DMS53 (cell line): ENCODE measurements at places on chromosomes 16 and 17.

DNA sequence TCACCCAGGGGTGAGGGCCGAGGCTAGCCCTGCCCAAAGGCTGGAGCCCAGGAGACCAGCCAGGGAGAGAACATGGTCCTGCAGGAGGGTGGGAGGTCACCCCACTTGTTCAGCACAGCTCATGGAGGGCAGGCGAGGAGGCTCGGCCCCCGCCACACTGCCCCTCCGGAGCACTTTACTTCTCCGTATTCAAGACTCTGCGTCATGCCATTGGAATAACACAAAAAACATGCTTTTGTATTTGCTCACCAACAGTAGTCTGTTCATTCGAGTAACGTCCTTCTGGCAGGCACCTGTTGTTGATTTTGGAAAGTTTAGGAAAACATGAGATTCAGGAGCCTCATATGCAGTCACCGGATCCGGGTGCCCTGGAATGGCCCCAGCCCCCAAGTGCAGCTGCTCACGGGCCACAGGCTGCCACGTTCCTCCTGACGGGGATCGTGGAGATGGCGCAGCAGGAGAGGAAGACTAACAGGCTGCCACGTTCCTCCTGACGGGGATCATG lies 81.1 kb upstream of the DNAH17 start:
- no peak for DNase-seq

DNA sequence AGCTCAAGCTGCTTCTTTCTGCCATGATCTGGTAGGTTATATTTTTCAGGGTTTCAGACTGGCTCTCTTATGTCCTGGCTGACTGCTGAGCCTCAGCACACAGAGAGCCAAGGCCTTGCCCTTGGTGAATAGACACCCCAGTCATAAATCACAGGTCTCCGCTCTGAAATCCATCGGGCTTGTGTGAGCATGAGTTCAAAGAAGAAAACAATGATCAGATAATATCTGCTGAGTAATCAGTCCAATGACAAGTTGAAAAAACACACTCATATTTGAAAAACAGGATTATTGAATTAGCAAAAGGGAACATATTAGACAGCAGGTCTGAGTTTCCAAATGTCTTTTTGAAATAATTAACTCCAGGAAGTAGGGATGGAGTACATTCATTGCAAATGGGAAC lies 51.1 kb upstream of the NDRG4 start:
- DNase-seq: no peak

DNA sequence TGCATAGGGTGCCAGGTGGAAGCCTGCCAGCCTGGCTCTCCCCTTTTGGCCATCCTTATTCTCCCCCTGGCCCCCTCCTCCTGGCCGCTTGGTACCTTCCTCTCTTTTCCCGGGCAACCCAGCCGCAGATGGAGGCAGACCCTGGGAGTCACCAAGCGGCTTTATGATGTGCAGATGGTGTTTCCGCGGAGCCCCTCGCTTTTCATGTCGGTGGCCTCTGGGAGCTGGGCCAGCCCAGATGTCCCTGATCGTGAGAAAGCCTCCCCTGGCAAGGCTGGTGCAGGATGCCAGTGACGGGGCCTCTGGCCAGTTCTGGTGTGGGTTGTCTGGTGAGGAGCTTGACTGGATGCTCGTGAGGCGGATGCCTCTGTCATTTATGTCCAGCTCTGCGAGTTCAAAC lies 18.0 kb upstream of the BRD7 start:
- DNase-seq: no peak

GRCh38 chr17:81251094-81251708 lies 12.1 kb downstream of the NDUFAF8 start:
- DNase-seq: no peak

GRCh38 chr16:1972490-1972877 lies 631 bp downstream of the TBL3 start:
- peak; percentile 54 for DNase-seq

- peak; percentile 85 for DNase-seq
These were observed 7.4 kb upstream of the DHRS7B start for GRCh38 chr17:21119247-21119918.

GRCh38 chr16:23941963-23942564 lies 106.3 kb downstream of the PRKCB start:
- no peak for DNase-seq

DNA sequence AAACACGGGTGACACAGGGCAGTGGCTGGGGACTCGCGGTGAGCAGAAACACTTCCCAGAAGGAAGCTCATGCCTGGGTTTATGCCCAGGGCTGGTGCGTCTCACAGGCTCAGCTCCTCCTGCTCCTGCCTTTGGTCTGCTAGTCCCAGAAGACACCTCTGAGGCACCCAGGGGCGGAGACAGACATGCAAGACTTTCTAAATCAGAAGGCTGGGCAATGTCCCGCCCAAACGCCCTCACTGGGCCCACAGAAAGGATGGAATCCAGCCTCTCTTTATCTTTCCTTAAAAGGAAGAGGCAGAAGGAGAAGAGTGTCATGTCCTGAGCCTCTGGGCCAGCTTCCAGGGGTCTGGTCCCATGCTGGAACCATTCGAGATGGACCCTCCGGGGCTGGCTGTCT lies 197.7 kb upstream of the RPL38 start:
- no peak for DNase-seq

DNA sequence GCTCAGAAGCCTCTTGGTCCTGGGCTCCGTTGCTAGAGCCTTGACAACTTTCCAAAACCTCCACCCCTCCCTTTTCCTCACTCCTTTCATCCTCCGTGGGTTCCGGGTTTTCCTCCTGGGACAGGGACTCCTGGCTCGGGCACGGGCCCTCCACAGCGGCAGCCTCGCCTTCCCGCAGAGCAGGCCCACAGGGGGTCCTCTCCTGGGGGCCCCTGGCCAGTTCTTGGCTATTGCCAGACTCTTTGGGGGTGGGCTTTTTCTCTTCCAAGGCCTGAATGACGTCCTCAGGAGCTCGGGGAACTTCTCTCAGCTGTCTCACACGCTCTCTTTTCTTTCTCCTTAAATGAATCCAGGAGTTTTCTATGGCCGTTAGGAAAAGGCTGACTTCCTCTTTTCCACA lies 19.3 kb upstream of the MNT start:
- DNase-seq: no peak

GRCh38 chr16:64657316-64658011 lies 464.4 kb downstream of the CDH11 start:
- no peak for DNase-seq

DNA sequence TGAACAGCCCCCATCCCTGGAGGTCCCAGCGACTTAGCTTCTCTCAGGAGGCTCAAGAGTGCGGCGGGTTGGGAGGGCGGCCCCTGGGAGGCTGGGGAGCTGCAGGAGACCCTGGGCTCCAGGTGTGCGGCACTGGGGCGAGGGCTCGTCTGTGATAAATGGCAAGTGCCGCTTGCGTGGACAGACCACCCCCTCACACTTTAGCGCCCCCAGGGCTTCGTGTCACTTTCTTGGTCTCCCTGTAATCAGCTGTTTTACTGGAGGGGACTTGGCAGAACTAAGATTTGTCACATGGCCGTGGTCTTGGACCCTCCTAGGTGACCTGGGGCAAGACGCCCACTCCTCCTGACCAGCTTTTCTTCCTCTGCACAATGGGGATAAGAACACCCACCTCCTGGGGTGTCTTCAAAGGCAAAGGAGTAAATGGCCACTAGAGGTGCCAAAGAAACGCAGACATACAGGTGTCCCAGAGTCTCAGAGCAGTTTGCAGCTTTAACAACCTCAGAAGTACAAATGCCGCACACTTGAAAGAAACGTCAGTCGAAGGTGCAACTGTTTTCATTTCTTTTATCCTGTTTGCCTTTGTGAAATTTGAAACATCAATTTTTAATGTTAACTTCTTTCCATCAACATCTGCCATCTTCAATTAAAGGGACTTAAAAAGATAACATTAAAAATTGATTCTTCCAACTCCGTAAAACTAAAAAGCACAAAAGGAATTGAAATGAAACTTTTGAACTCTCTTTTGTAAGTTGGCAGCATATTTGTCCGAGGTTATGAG lies 946 bp downstream of the OSGIN1 start:
- DNase-seq: peak; percentile 60

DNA sequence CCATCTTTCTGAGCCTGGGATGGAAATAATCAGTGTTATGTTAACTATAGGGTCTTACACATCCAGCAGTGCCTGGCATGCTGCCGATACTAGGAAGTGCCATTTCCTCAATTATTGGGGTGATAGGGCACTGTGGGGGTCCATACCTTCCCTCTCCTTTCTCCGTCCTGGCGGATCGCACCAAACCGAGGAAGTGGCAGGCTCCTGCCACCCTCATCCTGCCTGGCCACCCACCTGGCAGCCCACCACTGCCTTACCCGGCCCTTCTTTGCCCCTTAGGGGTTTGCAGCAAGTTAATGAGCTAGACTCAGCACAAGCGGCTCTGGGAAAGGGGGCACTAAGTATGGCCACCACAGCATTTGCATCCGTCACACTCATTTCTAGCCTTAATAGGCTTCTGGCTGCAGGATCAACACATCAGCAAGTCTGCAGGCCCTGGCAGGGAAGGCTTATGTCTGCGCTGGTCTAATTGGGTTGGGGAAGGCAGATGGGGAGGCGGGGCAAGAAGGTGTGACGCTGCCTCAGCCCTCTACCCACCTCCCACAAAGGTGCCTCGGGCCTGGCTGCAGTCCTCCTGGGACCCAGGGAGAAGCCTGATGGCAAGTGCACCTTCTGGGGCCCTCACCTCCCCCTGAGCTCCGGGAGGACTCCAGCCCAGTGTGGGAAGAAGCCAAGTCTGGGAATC lies 28.6 kb downstream of the DCAKD start:
- no peak for DNase-seq

DNA sequence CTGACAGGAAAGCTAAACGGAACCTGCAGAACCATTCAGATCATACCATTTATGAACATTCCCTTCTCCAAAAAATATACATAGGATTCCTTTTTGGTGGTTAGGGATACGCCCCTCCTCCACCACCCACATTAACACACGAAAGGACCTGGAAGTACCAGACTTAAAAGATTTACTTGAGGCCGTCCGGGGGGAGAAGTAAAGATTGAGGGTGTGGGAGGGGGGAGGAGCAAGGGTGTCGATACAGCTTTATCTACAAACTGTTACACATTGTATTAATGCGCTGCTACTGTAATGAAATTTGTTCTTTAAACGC lies 537 bp downstream of the PALB2 start:
- peak; percentile 12 for DNase-seq

GRCh38 chr17:53626286-53626685 lies 196.4 kb upstream of the KIF2B start:
- DNase-seq: peak; percentile 35

GRCh38 chr17:71764505-71764904 lies 356.3 kb upstream of the SOX9 start:
- DNase-seq: peak; percentile 82

DNA sequence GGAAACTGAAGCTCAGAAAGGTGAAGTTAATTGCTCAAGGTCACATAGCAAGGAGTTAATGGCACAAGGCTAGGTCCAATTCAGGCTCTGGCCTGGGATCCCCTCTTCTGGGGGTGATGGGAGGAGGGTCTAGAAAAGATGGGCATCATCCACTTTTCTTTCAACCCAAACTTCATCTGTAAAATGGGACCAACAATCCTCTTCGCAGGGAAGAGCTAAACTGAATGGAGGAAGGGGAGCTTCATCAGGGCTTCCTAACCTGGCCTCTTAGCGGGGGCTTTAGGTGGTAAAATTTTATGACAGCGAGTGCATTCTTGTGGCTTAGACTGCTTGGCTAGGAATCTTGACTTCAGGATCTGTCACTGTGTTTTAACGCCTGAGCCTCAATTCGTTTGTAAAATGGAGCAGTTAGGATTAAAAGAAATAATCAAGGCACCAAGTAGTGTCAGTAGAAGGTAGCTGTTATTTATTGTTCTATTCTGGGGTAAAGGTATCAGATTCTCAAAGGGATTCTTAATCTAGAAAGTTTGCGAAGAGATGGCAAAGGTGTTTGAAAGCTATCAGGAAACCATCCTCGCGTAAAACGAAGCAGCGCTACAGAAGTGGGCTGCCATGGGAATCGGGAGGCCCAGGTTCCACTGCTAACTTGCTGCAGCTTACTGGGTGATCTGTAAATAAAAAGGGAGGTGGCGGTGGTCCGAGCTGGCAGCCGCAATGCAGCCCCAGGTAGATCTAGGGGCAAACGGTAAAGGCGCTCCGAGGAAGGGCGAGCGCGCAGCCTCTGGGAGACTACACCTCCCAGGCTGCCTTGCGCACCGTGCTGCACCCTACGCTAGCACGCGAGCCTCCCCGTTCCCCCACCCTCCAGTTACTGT lies 1.5 kb upstream of the SRCAP start:
- peak; percentile 97 for DNase-seq

GRCh38 chr17:45895969-45896785 lies 1.8 kb downstream of the MAPT start:
- DNase-seq: peak; percentile 67

DNA sequence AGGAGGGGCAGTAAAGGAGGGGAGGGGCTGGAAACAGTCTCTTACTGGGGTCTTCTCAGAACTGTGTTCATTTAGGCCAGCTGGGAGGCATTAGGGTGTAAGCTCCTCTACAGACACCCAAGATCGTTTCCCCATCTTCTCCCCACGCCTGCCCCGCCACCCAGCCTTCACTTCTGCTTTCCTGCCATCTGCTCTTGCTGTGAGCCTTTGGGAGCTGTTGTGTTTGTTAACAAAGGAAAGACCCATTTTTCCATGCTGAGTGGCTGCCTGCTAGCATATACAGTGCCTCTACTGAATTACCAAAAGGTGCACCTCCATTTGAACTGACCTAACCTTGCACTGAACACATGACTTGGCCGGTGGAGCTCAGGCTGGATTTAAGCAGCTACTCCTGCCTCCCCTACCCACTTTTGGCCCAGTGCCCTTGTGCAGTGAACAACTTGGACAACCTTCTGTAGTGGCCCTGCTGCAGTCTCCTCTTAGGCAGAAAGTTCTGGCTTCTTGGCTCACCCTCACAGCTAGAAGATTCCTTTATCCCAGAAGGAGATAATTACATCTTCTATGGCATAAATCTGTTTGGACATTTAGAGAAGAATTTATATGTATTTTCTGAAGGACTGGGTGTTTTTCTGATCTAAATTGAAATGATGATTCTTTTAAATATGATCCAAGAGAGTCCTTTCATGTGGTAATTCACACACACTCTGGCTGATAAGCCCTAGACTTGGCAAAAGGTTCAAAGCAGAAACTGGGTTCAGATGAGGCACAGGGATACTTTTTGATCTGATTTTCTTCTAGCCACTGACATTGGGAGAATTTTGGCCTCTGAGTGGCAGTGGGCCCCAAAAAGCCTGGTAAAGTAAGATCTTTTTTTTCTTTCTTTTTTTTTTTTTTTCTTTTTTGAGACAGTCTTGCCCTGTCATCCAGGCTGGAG lies 81.9 kb upstream of the HNF1B start:
- DNase-seq: no peak

GRCh38 chr16:2512735-2513404 lies 882 bp upstream of the ATP6V0C start:
- peak; percentile 59 for DNase-seq

DNA sequence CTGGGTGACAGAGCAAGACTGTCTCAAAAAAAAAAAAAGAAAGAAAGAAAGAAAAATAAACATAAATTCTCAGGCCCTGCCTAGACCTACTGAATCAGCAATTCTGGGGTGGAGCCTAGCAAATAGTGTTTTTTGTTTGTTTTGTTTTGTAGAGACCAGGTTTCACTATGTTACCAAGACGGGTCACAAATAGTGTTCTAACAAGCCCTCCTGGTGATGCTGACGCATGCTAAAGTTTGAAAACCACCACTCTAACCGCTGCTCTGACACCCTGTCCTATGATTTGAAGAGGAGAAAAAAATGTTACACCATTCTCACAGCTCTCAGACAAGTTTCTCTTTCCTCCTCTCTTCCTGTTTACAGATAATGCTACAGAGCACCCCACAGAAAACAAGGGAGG lies 1.5 kb downstream of the MRPL10 start:
- no peak for DNase-seq
